ENCODE measurements at places on chromosomes 11 and 22.

GRCh38 chr22:50085211-50085972 lies at the start of gene MLC1:
Gene MLC1, minus strand, starts transcription at chr22:50085426. Its CDS starts 524 bp downstream, at chr22:50084902.
- DNase-seq, result no peak

DNA sequence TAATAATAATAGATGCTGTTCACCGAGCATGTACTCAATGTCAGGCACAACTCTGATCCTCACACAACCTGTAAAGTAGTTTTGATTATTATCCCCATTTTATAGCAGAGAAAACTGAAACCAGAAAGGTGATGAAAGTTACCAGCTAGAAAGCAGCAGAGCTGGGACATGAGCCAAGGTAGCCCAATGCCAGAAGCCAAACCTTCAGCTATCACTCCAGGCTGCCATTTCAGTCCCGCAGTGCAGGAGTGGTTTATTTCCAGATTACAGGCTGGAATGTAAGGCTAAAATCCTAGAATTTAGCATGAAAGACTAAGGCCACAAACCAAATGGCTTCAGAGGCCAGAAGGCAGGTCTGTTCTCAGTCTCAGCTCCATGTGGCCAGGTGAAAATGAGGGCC lies 108.8 kb downstream of the TENM4 start:
- no peak for DNase-seq

- no peak for DNase-seq
These were observed 2.9 kb upstream of the SLC6A5 start for GRCh38 chr11:20596205-20597153.

DNA sequence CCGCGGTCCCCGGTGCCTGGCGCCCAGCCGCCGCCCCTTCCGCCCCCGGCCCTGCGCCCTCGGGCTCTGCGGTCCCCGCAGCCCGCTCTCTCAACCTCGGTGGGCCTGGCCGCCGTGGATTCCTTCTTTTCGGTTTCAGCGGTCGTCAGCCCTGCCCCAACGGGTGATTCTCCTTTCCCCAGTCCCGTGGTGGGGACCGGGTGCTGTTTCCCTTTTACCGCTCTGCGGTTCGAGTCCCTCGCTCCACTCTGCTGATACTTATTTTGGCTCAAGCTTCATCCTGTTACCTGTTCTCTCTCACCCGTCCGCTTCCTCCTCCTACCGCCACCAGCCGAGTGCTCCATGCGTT lies 494 bp downstream of the ZDHHC5 start:
- DNase-seq, result no peak

DNA sequence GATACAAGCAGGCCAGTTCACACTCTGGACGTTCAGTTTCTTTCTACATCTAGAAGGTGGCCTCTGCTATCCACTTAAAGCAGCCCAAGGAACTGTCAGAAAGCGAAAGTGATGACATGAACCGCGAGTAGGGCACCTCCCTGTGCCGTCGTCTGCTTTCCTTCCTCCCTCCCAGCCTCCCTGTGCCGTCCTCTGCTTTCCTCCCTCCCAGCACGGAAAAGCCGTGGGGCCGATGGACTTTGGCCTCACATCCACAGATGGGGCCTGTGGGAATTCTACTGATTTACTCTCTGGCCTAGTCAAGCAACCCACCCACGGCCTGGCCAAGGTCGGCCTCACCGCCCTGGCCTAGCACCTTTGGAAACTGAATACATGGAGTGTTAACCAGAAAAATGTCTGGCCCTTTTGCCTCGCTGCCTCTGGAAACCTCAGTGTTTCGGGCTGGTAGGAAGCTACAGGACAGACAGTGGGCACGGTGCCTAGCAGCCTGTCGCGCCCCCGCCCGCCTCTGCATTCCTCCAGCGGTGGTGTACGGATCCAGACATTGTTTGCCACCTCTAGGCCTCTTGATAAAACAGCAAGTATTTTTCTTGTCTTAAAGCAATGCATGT lies 14.2 kb downstream of the PEX26 start:
- DNase-seq, result no peak

DNA sequence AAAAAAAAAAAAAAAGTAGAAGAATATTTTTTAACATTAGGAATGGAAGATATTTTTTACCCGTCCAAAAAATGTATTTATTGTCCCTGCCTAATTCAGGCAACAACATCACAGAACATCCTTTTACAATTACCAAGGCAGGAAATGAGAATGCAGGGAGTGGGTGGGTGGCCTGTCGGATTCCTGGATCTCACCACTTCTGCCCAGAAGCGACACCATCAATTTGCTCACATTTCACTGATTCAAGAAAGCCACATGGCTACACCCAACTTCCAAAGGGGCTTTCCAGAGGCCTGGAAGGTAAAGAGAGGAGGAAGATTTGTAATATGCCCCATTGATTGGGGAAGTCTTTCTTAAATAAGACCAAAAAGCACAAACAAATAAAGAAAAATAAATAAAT lies 93.8 kb upstream of the CLPB start:
- no peak for DNase-seq

DNA sequence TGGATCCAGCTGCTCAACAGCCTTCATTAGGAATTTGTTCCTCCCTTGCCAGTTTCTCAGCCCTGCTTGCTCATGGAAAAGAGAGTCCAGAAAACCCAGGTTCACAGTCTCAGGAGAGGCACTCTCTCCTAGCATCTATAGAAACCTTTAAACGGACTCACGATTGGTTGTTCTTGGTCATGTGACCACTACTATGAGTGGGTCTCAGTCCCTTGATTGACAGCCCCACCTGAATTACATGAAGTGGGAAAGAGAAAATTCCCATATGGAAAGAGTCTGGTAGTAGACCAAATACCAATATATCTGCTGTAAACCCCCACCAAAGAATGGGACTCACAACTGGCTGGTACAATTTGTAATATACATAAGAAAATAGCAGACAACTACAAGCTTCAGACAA lies 54.4 kb downstream of the COMMD9 start:
- DNase-seq, result no peak

DNA sequence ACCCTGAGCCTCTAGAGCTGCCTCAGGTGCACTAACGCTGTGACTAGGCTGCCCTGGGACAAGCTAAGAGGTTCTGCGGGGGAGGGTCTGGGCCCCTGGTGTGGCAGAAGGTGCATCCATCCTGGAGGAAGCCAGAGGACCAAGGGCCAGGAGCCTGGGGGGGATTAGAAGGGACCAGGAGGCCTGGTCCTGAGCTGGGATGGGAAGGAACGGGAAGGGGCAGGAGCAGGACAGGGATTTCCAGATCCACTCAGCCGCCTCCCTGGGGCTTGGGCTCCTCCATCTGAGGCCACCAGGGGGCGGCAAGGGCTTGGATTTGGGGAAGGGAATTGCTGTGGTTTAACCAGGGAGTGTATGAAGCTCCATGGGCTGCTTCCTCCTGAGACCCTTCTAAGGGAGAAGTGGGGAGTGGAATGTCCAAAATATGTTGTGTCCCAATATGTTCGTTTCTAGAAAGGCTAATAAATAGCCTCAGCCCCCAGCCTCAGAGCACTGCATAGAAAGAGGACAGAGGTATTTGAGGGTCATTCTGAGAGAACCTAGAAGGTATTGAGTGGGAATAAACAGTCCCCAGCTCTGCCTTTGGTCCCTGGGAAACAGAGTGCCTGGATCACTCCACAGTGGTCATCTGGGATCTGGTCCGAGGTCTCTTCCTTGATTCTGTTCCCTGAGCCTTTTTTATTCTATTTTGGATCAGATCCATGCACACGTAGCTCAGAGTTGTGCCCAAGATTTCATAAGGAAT lies 17.4 kb upstream of the PRAME start:
- DNase-seq, result no peak

DNA sequence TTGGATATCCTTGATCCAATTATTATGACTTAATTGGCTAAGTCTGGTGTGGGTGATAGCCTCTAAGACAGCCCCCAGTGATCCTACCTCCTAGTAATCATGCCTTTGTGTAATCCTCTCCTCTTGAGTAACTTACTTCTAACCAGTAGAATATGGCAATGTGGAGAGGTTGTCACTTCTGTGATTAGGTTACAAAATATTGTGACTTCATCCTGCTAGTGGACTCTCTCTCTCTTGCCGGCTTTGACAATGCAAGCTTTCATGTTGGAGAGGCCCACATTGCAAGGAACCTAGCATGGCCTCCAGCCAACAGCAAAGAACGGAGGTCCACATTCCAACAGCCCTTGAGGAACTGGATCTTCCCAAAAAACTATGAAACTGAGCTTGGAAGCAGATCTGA lies 19.5 kb downstream of the YPEL4 start:
- DNase-seq, result no peak

- no peak for DNase-seq
These were observed 1.9 kb downstream of the SCYL1 start for GRCh38 chr11:65526744-65527143.

- peak; percentile 39 for DNase-seq
These were observed 351.9 kb downstream of the ETS1 start for GRCh38 chr11:128235426-128235825.

GRCh38 chr11:70751142-70751734 lies 352.9 kb downstream of the CTTN start:
- no peak for DNase-seq
